Astrocyte (in vitro differentiated cells and primary cell): ENCODE measurements at places on chromosomes 7 and 10.

- no peak overlapping the region for H3K27ac ChIP-seq
- H3K27me3 ChIP-seq: no peaks in the 10 kb centered on the region
- H3K36me3 ChIP-seq: no peaks in the 10 kb centered on the region
- no peak overlapping the region for H3K4me3 ChIP-seq
Observed at GRCh38 chr7:146659732-146660131, 543.1 kb downstream of the CNTNAP2 start.

GRCh38 chr7:68420342-68421192 lies 1177.7 kb upstream of the AUTS2 start:
- no peaks in the 10 kb centered on the region for H3K4me1 ChIP-seq
- no peak for DNase-seq
- H3K27ac ChIP-seq: no peak overlapping the region
- no peaks in the 10 kb centered on the region for H3K27me3 ChIP-seq
- H3K4me3 ChIP-seq: no peak overlapping the region

GRCh38 chr7:657565-658119 lies 68.9 kb upstream of the DNAAF5 start:
- H3K4me3 ChIP-seq: no peak overlapping the region
- H3K27ac ChIP-seq: no peak overlapping the region
- DNase-seq: no peak
- H3K4me1 ChIP-seq: no peaks in the 10 kb centered on the region

GRCh38 chr7:134836447-134836846 lies 57.0 kb downstream of the CALD1 start:
- peak overlapping the region; percentile 91 for H3K27ac ChIP-seq
- H3K4me3 ChIP-seq: no peak overlapping the region

GRCh38 chr7:149334219-149334618 lies 72.2 kb downstream of the ZNF783 start:
- DNase-seq: no peak
- no peaks in the 10 kb centered on the region for H3K4me1 ChIP-seq
- no peaks in the 10 kb centered on the region for H3K36me3 ChIP-seq
- no peak overlapping the region for H3K27ac ChIP-seq
